Activated CD4-positive, alpha-beta T cell treated with anti-CD3 and anti-CD28 coated beads, Interleukin-2, amount 50 U/mL, for 24 hours (primary cell): ENCODE measurements at places on chromosomes 5 and 9.

- DNase-seq = no peak
Observed at GRCh38 chr5:10676946-10677345, 84.1 kb downstream of the DAP start.

DNA sequence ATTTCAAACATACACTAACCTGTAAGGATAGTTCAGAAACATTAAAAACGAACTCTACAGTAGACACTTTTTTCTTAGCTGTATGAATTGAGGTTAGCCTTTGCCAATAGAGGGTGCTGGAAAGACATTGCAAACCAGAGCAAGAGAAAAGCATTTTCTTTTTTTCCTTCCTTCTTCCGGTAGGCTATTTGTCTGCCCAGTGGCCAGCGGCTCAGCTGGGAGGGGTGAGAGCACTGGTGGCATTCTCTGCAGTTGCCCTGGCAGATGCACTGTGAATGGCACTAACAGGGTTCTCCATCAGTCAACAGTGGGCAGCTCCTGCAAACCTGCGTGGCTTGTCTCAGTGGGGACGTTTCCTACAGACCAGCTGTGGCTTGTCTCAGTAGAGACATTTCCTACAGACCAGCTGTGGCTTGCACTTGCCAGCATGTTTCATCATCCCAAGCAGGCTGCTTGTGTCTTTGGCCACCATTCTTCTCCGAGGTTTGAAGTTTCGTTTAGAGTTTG, 984.5 kb upstream of the CDH18 start:
- DNase-seq = no peak

DNA sequence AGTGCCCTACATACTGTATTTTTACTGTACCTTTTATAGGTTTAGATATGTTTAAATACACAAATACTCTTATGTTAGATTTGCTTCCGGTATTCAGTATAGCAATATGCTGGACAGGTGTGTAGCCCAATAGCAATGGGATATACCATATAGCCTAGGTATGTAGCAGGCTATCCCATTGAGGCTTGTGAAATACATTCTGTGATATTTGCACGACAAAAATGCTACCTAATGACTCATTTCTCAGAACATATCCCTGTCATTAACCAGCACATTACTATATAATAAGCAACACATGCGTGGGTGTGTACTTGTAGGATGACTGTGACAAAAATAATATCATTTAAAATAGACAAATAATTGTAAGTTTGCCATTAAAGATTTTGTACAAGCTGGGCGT, 208.8 kb downstream of the MRPS30 start:
- DNase-seq = no peak

GRCh38 chr9:12784461-12785259, 9.8 kb downstream of the LURAP1L start:
- no peak for DNase-seq

GRCh38 chr5:114660791-114661190, 298.9 kb downstream of the KCNN2 start:
- DNase-seq = no peak

DNA sequence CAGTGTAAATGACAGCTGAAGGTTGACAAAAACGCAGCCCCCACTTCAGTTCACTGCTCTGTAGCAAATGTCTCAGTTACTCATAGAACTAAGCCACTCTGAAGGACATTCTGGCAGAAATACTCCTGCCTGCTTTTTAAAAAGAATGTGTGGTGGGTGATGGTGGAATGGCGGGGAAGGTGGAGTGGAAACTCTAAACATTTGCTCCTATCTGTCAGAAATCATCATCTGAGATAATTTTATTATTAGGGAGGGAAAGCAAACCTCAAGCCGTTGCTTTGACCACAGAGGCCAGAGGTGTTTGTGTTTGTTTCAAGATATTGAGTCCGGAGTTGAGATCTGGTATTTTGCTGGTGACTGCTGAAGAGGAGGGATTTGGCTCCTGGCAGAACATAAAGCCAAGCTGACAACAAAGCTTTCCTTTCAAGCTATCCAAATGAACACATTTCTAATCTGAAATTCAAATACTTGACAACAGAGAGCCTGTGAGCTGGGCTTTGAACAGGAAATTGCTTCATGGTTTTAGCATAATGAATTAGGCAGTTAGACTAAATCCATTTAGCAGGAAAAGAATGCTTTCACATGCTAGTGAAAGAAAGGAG, 362.7 kb downstream of the CSNK1G3 start:
- DNase-seq = no peak

DNA sequence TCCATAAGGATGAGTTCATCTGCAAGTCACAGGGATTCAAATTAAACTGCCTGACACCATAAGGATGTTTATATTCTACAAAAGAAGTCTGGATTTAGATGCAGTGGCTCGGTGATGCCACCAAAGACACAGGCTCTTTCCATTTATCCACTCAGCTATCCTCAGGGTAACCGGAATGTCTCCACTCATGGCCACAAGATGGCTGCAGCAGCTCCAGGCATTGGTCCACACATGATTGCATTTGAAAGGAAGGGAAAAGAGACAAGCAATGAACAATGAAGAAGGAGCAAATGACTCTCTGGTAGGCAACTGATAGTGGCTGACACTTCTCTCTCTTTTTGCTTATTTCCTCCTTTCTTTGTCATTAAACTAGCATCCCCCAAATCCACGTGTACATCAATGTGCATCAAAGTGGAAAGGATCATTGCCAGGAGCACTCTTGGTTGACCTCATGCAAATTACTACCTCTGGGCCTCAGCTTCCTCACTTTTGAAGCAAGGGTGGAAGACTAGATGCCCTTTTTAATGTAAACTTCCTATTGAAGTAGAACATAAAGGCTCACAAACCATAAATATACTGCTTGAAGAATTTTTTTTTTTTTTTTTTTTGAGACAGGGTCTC, 7.2 kb upstream of the SNX30 start:
- DNase-seq = no peak

- no peak for DNase-seq
Observed at GRCh38 chr5:67581203-67581602, 384.6 kb upstream of the CD180 start.

DNA sequence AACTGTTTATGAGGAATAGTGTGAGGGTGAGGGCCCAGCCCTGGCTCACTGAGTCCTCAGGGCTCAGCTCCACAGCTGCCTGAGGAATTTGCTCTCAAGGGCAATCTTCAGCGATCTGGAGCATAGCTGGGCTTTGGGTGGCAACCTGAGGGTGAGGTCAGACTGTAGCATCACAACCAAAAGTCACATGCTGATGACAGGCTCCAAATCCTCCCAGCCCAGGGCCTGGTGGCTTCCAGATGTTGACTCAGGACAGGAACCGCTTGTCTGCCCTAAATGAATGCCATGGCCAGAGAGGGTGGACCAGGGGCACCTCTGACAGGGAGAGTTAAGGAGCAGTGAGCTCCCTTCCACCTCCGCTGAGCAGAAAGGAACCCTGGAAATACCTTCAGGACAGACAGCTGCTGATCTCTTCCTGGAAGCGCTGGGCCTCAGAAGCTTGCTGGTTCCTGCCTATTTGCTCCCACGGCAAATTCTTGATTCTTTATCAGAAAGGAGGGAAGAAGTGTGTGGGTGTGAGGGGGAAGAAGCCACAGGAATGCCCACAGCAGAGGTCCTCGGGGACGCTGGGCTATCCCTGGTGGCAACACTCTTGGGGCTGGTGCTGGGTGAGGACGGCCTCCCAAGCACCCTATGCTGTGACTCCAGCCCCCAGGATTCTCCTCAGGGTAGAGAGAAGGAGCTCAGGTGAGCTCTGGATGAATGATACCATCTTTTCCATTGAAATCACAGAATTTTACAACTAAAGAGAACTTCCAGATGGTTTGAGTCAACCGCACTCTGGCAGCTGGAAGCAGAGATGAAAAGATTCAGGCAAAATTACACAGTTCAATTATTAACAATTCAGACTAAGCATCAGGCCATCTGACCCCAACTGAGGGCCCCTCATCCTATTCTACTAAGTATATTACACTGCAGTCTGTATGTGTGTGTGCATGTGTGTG, 13.8 kb upstream of the CTSL start:
- DNase-seq = no peak
